ENCODE measurements at places on chromosomes 4 and X.

DNA sequence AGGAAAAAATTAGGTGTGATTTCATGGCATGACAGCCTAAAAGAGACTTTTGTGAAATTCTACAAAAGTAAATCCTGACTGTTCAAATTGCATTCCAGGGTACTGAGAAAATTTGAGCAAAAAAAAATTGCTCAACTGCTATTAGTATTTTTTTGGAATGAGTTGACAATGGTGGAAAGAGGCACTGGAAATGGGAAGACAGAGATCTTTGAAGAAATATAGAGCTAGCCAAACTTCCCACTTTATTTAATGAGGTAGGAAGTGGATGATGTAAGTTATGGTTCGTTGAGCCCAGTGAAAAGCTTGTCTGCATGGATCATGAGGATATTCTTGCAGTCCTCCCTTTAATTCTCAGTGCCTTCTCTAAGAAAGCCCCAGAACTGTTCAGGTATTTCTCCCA is 183.8 kb downstream of the PTTG2 start:
- no peak for DNase-seq

GRCh38 chr4:145154573-145154972 is 25.8 kb downstream of the OTUD4 start:
- no peak for DNase-seq

DNA sequence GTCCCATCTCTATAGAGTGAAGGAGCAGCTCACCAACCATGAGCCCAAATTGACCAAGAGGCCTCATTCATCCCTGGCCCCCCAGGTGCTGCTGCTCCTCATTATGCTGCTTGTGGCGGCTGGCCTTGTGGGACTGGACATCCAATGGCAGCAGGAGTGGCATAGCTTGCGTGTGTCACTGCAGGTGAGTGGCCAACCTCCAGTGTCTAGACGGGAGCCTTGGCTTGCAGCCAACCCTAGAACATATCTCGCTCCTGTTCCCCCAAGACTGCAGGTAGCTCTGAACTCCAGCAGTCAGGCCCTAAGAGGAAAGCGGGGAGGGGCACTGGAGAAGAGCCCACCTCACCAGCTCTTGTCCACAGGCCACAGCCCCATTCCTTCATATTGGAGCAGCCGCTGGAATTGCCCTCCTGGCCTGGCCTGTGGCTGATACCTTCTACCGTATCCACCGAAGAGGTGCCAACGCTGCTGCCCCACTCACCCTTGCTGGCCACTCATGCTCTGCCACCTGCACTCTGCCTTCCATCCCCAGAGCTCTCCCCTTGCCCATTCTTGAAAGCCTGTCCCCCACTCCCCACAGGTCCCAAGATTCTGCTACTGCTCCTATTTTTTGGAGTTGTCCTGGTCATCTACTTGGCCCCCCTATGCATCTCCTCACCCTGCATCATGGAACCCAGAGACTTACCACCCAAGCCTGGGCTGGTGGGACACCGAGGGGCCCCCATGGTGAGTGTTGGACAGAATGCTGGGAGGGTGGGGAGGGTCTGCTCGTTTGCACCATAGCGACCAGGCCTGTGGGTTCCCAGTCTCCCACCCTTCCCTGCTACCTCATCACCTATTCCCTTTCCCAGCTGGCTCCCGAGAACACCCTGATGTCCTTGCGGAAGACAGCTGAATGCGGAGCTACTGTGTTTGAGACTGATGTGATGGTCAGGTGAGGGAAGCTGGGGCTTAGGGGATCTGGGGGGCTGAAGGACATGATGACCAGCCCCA is 3.5 kb downstream of the GDPD2 start:
- DNase-seq, result no peak

- no peak for DNase-seq
These were observed 20.2 kb upstream of the RBPJ start for GRCh38 chr4:26300314-26301307.

GRCh38 chr4:158169931-158170690 is 2.7 kb downstream of the GASK1B start:
- no peak for DNase-seq

DNA sequence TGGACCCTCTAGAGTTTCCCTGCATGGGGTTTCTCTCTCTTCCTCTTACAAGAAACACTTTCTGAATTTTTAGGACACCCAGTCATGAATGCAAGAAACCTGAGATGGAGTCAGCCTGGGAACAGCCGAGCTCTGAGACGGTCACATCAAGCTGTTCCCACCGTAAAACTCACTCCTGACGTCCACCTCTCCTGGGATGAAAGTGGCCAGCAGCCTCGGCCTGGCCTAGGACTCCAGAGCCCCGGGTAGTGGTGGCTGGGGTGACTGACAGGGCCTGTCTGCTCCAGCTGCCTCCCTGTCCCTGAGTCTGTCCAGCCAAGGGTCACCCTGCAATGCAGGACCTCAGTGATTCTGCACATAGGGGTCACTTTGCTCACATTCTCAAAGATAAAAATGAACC is 217.8 kb downstream of the SHOX start:
- DNase-seq, result no peak

- DNase-seq, result no peak
These were observed 276.1 kb downstream of the CFAP299 start for GRCh38 chr4:80611678-80611979.

DNA sequence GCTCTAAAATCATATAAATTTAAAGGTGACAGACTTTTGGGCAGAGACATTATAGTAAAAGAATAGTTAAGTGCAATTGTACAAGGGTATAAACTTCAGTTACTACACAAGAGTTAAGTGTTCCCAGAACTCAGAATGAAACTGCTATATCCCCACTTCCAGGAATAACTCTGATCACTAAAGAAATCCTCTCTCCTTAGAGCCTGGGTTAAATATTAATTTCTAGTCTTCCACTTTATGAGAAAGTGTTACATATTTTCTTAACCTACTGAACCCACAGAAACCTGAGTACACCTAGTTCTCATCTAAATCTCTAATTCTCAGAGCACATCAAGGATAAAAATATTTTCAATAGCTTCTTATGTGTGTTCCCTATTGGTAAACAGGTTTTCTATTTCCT is 99.1 kb upstream of the USP38 start:
- DNase-seq, result no peak

GRCh38 chrX:440636-441035 is 53.9 kb upstream of the PPP2R3B start:
- no peak for DNase-seq

GRCh38 chrX:80120335-80120734 is 105.8 kb downstream of the TBX22 start:
- DNase-seq, result no peak

- DNase-seq, result no peak
These were observed 44.7 kb downstream of the USO1 start for GRCh38 chr4:75769036-75769435.

DNA sequence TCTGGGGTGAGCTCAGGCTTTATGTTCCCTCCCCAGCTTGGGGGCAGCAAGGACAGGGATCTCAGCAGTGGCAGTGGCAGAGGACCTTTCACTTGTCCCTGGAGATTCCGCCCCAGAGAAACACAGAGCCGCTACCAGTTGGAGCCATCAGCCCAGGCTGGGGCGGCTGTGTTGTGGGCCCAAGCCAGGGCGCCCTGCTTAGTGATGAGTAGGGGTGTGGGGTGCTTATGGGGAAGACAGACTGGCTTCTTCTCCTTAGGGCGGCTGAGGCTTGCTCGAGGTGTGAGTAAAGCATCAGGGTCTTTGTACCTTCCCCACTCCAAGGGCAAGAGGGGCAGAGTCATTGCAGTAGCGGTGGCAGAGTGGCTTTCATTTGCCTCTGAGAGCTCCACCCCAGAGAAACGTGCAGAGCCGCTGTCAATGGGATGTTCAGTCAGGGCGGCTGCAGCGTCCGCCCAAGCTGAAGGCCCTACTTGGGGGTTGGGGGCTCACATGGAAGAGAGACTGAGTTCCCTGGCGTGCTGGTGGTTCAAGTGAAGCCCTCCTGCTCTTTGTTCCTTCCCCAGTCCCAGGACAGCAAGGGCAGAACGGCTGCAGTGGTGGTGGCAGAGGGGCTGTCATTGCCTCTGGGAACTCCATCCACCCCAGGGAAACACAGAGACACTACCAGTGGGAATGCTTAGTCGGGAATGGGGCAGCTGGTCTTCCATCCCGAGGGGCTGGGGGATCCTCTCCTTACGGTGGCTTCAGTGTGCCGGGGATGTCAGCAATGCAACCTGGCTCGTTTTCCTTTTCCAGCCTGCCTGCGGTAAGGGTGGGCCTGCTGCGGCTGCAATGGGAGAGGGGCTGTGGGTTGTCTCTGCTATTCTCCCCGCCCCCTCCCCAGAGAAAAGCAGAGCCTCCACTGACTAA is 2142.5 kb upstream of the TENM3 start:
- DNase-seq, result no peak

- no peak for DNase-seq
These were observed 5.0 kb upstream of the ZCCHC4 start for GRCh38 chr4:25307596-25307995.

GRCh38 chr4:154577324-154577723 is 13.2 kb downstream of the FGA start:
- DNase-seq, result no peak
